Upper lobe of left lung (tissue), 6 donors: ENCODE measurements at places on chromosomes 4 and X. TPM values are rescaled to one million over a fixed set of nuclear protein-coding genes. Genes with fewer than 3 reads are reported as not detected.

- peak overlapping the region; percentile 26 for H3K27ac ChIP-seq
- peaks cover 29% of the 10 kb centered on the region for H3K4me1 ChIP-seq
- H3K36me3 ChIP-seq = no peaks in the 10 kb centered on the region
- H3K27me3 ChIP-seq = no peaks in the 10 kb centered on the region
- peak overlapping the region; percentile 23 for H3K4me3 ChIP-seq
- no peak for DNase-seq
These were observed 53.5 kb upstream of the KLF3 start for GRCh38 chr4:38610521-38610920.

DNA sequence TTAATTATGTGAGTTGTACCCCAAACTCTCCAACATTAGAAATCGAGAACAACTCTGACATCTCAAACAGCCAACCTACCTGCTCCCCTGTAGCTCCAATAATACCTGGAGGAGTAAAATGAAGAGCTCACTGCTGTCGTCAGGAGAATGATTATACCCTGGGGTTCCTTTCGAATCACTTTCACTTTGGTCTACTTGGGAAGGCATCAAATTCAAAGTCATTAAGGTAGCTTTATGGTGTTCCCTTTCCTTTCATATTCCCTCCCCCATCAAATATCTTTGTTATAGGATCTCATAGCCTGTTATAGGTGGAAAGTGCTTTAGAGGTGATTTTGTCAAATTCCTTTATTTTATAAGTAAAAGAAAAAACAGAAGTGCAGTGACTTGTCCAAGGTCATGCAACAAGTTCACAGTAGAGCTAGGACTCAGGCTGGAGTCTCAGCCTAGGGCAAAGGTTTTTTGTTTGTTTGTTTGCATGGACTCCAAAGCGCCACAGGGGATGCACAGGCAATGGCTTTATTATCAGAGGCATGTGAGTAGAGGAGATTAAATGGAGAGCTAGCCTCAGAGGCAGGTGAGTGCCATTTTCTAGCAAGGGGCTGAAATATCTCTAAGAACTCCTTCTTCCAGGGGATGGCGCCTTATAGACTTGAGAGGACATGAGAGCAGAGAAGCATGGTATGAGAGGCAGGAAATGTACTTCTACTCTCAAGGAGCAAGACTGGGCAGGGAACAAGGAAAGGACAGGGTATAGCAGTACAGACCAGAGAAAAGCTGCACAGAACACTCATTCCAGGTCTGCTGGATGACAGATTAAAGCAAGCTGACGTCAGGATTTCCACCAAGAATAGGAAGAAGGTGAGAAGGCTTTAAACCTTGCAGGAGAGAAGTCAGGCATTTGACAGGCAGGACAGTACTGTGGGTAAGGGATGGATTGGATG is 262.1 kb upstream of the GPC4 start:
- DNase-seq = no peak
- H3K4me1 ChIP-seq = peaks cover 5% of the 10 kb centered on the region
- no peaks in the 10 kb centered on the region for H3K36me3 ChIP-seq
- no peak overlapping the region for H3K4me3 ChIP-seq
- H3K27ac ChIP-seq = no peak overlapping the region

DNA sequence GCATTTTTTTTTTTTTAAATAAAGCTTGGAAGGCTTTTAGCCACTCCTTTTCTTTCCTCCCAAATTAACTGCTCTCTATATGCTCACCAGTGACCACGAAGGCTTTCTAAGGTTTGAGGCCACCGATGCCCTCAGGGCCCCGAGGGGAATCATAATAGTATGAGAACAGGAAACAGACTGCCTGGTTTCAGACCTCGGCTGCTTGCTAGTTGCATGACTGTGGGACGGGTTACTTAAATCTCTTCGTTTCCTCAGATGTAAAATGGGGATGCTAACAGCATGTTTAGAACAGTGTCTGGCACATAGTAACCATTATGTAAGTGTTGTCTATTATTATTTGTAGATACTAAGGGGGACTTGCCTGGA is 3.6 kb downstream of the LINC00632 start:
- H3K36me3 ChIP-seq = no peaks in the 10 kb centered on the region
- no peaks in the 10 kb centered on the region for H3K4me1 ChIP-seq
- H3K4me3 ChIP-seq = peak overlapping the region; percentile 30
- H3K27me3 ChIP-seq = no peaks in the 10 kb centered on the region

DNA sequence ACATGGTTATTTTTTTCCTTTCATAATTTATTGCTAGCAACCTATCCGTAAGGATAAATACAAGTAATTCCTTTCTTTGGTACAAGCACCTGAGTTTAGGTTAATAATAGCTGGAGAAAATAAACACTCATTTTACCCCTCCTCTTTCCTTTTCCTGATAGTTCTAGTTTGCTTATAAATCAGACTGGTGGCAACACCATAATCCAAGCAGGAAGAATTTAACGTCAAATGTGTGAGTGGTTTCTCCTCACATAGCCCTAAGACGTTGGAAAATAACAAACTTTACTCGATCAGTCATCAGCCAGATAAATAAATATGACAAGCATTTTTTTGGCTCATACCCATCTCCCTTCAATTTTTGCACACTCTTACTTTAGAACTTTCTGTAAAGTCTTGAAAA is 190.3 kb upstream of the FAM241A start:
- no peaks in the 10 kb centered on the region for H3K36me3 ChIP-seq
- DNase-seq = no peak
- H3K4me3 ChIP-seq = no peak overlapping the region
- H3K4me1 ChIP-seq = no peaks in the 10 kb centered on the region

DNA sequence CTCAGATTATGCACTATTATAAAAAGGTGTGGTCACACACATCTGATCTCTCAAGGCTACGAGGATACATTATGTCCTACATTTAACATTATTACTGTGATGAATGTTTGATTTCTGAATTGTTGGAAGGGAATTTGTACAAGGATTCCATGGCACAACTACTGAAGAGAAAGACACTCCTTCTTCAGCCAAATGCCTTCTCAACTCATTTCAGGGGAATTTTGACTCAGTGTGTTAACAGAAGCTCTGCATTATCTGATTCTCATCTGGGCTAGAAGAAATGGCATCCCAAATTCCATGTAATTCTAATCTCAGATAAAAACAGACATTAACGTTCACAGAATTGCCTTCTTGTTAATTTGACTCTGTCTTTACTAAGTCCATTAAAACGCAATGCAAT is 477.7 kb downstream of the PDGFC start:
- H3K4me1 ChIP-seq = no peaks in the 10 kb centered on the region
- H3K4me3 ChIP-seq = no peak overlapping the region
- H3K27ac ChIP-seq = no peak overlapping the region
- H3K27me3 ChIP-seq = no peaks in the 10 kb centered on the region
- DNase-seq = no peak

DNA sequence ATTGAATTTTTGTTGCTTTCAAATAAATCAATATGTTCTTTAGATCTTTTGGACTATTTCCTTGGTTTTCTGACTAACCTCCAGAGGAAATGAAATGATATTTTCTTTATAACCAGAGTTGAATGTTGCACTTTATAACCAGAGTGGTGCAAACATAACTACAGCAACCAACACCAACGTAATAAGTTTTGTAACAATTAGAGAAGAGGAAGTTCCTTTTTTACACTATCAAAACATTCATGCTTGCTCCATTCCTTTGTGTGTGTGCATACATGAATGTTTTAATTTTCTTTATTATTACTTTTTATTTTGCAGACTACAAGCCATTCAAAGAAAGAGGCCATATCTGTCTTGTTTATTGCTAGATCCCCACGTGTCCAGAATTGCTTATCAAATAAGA is 193.0 kb upstream of the PPP3CA start:
- no peak overlapping the region for H3K4me3 ChIP-seq
- H3K4me1 ChIP-seq = no peaks in the 10 kb centered on the region
- H3K27ac ChIP-seq = no peak overlapping the region
- H3K36me3 ChIP-seq = no peaks in the 10 kb centered on the region

GRCh38 chr4:23034731-23035130 is 342.0 kb downstream of the GBA3 start:
- H3K36me3 ChIP-seq = no peaks in the 10 kb centered on the region
- H3K4me3 ChIP-seq = no peak overlapping the region

DNA sequence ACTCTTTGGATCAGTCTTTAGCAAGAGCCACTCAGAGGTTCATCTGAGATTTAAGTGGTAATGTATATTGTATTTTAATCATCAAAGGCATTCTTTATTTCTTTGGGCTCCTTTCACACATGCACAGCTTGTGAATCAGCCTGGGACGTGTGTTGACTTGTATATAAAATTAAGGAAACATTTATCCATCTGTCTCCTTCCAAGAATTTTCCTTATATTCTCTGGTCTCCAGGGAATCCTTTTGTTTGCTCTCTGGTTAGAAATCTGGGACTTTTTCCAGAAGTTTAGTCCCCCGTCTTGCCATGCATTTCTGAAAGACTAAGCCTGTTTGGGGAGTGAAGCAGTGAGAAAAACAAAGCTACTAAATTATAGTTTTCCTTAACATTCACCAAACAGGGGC is 212.3 kb downstream of the DCAF12L2 start:
- H3K36me3 ChIP-seq = no peaks in the 10 kb centered on the region
- H3K4me1 ChIP-seq = no peaks in the 10 kb centered on the region
- H3K27ac ChIP-seq = no peak overlapping the region
- H3K4me3 ChIP-seq = no peak overlapping the region
- no peaks in the 10 kb centered on the region for H3K27me3 ChIP-seq

DNA sequence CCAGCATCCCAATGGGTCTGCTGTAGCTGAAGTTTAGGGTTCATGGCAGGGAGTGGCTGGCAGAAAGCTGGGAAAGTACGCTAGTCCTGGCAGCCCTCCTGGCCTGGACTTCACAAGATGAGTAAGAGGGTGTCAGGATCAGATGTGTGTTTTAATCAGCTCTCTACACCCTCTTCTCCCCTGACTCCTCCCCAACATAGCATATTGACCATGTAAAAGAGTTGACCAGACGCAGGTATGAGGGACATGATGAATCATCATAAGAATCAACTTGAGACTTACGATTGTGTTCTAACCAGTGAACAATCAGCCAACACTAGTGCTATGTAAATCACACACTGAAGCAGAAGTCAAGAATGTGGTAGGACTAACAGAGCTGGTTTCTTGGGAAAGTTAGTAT is 5.3 kb downstream of the SOWAHB start:
- no peak overlapping the region for H3K27ac ChIP-seq
- no peak overlapping the region for H3K4me3 ChIP-seq
- peaks cover 11% of the 10 kb centered on the region for H3K4me1 ChIP-seq
- H3K36me3 ChIP-seq = no peaks in the 10 kb centered on the region
- no peaks in the 10 kb centered on the region for H3K27me3 ChIP-seq

- H3K36me3 ChIP-seq = peaks cover 95% of the 10 kb centered on the region
- no peaks in the 10 kb centered on the region for H3K4me1 ChIP-seq
- no peak for DNase-seq
These were observed 26.8 kb downstream of the RBBP7 start for GRCh38 chrX:16843208-16843909.

DNA sequence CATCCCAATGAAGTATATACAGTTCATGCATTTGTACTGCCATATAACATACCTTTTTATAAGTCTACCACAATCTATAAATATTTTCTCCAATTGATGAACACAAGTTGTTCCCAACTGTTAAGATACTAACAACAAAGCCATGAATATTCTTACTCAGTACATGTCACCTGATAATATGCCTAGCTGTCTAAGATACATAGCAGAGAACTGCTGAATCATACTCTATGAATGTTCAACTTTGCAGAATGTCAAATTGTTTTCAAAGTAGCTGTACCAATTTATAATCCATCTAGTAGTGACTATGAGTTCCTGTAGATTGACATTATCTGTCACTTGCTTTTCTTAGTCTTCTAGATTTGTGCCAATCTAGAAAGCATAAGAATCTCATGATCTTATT is 84.9 kb downstream of the RAB28 start:
- H3K36me3 ChIP-seq = no peaks in the 10 kb centered on the region
- H3K4me1 ChIP-seq = peaks cover 3% of the 10 kb centered on the region
- DNase-seq = no peak
- no peak overlapping the region for H3K4me3 ChIP-seq

DNA sequence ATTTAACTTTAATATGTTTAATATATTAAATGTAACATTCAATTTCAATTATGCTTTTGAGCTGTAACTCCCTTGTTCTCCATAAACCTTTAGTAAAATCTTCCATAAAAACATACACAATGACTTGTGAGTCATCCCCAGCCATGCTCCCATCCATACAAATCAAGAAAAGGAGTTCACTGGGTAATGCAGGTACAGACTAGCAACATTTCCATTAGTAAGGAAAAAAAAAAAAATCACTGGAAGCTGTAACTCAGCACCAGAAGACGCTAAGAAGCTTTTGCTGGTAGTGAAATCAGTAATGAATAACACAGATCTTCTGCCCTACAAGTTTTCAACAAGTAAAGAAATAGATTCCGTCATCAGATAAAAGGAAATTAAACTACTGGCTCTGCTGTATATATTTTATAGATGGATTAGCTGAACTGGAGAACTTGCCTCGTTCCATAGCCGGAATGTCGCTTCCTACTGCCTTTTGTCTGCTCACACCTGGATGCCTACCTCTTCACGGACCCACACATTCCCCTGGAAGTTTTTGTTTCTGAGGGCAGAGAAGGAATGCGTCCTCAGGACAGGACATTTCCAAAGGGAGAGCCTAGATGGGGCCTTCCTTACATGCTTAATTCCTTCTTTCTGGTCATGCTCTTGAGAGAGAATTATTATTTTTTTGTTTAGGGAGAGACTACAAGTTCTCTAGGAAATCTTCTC is 298.4 kb upstream of the ANKRD50 start:
- no peaks in the 10 kb centered on the region for H3K27me3 ChIP-seq
- no peaks in the 10 kb centered on the region for H3K4me1 ChIP-seq

GRCh38 chr4:89995814-89996213 is 101.2 kb downstream of the MMRN1 start:
- H3K27me3 ChIP-seq = no peaks in the 10 kb centered on the region
- H3K4me1 ChIP-seq = no peaks in the 10 kb centered on the region
- H3K27ac ChIP-seq = no peak overlapping the region

- no peaks in the 10 kb centered on the region for H3K27me3 ChIP-seq
- H3K36me3 ChIP-seq = no peaks in the 10 kb centered on the region
These were observed 109.6 kb downstream of the KIT start for GRCh38 chr4:54767376-54767775.

DNA sequence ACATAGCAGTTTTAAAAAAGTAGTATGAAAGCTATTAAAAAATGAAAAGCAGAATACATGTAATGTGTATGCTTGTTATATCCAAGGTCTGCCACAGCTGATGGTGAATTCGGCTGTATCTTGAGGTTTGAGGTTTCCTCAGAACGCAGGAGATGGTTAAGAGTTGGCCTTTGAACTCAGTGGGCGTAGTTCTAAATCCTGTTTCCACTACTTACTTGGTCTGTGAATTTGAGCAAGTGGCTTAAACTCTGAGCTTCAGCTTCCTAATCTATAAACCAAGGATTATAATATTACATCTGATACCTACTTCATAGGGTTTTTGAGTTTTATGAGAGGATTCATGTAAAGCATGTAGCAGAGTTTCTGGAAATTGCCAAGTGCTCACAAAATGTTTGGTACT is 125.2 kb downstream of the STIM2 start:
- H3K4me3 ChIP-seq = no peak overlapping the region
- peaks cover 6% of the 10 kb centered on the region for H3K4me1 ChIP-seq
- no peaks in the 10 kb centered on the region for H3K36me3 ChIP-seq
- H3K27ac ChIP-seq = no peak overlapping the region
- H3K27me3 ChIP-seq = no peaks in the 10 kb centered on the region

The EXOC1L gene
- not detected for total RNA-seq

The SMARCA1 gene
- total RNA-seq = 43.0 TPM

The REELD1 gene
- total RNA-seq = 2.1 TPM

The CCKAR gene
- not detected for total RNA-seq

The FRMPD3 gene
- total RNA-seq = 0.79 TPM

The POU4F2 gene
- total RNA-seq = not detected

The NPY1R gene
- 2.2 TPM for total RNA-seq
